PC-3 (cell line): ENCODE measurements at places on chromosomes 11 and 22. TPM values are rescaled to one million over a fixed set of nuclear protein-coding genes. Genes with fewer than 3 reads are reported as not detected.

GNG3 gene
- total RNA-seq, result not detected in 2 replicates

OR56A5 gene
- total RNA-seq, result not detected in 2 replicates

DCPS gene
- total RNA-seq, result 52.6 and 55.1 TPM in 2 replicates

TMEM223 gene
- total RNA-seq, result 37.5 and 49.6 TPM in 2 replicates

RRP8 gene
- total RNA-seq, result 15.1 and 16.9 TPM in 2 replicates

OR51I1 gene
- not detected in 2 replicates for total RNA-seq

FLRT1 gene
- not detected in 2 replicates for total RNA-seq

KRTAP5-9 gene
- not detected in 2 replicates for total RNA-seq

ADAMTS15 gene
- 16.8 and 21.7 TPM in 2 replicates for total RNA-seq

MMP1 gene
- total RNA-seq, result 6.5 and 7.3 TPM in 2 replicates

UPK3A gene
- 1.1 TPM in 1 of 2 replicates, not detected in the other for total RNA-seq

PNPLA3 gene
- total RNA-seq, result 0.29 and 0.36 TPM in 2 replicates

RASGRP2 gene
- total RNA-seq, result not detected in 2 replicates

TEX54 gene
- not detected in 2 replicates for total RNA-seq

TRPM5 gene
- total RNA-seq, result 0.06 TPM in 1 of 2 replicates, not detected in the other

LDLRAD3 gene
- 15.3 and 15.6 TPM in 2 replicates for total RNA-seq

MUC5B gene
- total RNA-seq, result 24.3 and 33.0 TPM in 2 replicates

CSF2RB gene
- 0.12 TPM in 1 of 2 replicates, not detected in the other for total RNA-seq

ZBTB16 gene
- total RNA-seq, result not detected in 2 replicates

EHF gene
- 29.0 and 37.0 TPM in 2 replicates for total RNA-seq

SLC35F2 gene
- total RNA-seq, result 190 and 210 TPM in 2 replicates

C11orf71 gene
- total RNA-seq, result 5.0 and 8.1 TPM in 2 replicates

ENTHD1 gene
- total RNA-seq, result not detected in 2 replicates

TMEM191B gene
- 3.2 and 14.8 TPM in 2 replicates for total RNA-seq

IGLL5 gene
- total RNA-seq, result not detected in 2 replicates

SMC1B gene
- total RNA-seq, result 0.04 TPM in 1 of 2 replicates, not detected in the other

P2RY2 gene
- total RNA-seq, result 54.8 and 72.9 TPM in 2 replicates

SYT13 gene
- total RNA-seq, result not detected in 2 replicates

ACCSL gene
- not detected in 2 replicates for total RNA-seq

KCNQ1OT1 gene
- 1.5 and 1.7 TPM in 2 replicates for total RNA-seq

SCUBE2 gene
- 0.18 TPM in 1 of 2 replicates, not detected in the other for total RNA-seq

DEFB131B gene
- not detected in 2 replicates for total RNA-seq

VSIG10L2 gene
- not detected in 2 replicates for total RNA-seq

ST14 gene
- 231 and 289 TPM in 2 replicates for total RNA-seq

UBQLNL gene
- not detected in 2 replicates for total RNA-seq

CAT gene
- 46.6 and 50.5 TPM in 2 replicates for total RNA-seq

HEPN1 gene
- total RNA-seq, result not detected in 2 replicates

METTL15 gene
- 5.8 and 12.4 TPM in 2 replicates for total RNA-seq

OR2AG1 gene
- total RNA-seq, result not detected in 2 replicates

NLRP6 gene
- not detected in 2 replicates for total RNA-seq

RAB36 gene
- 1.1 and 5.1 TPM in 2 replicates for total RNA-seq

TBX10 gene
- not detected in 2 replicates for total RNA-seq

OR2AT4 gene
- total RNA-seq, result not detected in 2 replicates

ANGPTL5 gene
- total RNA-seq, result not detected in 2 replicates

FOLR2 gene
- not detected in 2 replicates for total RNA-seq

PKNOX2 gene
- 0.12 TPM in 1 of 2 replicates, not detected in the other for total RNA-seq

CCDC89 gene
- 0.55 TPM in 1 of 2 replicates, not detected in the other for total RNA-seq

PATE4 gene
- not detected in 2 replicates for total RNA-seq

BACE1 gene
- total RNA-seq, result 16.8 and 27.7 TPM in 2 replicates

ALDH3B2 gene
- 0.40 TPM in 1 of 2 replicates, not detected in the other for total RNA-seq
